Calu3 (cell line): ENCODE measurements at places on chromosomes 5 and 9. TPM values are rescaled to one million over a fixed set of nuclear protein-coding genes. Genes with fewer than 3 reads are reported as not detected.

The NR2F1 gene
- total RNA-seq: 25.1 and 29.1 TPM in 2 replicates

- H3K36me3 ChIP-seq: peaks cover 18% of the 10 kb centered on the region
- peak overlapping the region; percentile 18 for H3K4me3 ChIP-seq
- peaks cover 62% of the 10 kb centered on the region for H3K4me1 ChIP-seq
- H3K27me3 ChIP-seq: no peaks in the 10 kb centered on the region
- DNase-seq: peak; percentile 17
These were observed 212.6 kb upstream of the ACTBL2 start for GRCh38 chr5:57695179-57695578.

DNA sequence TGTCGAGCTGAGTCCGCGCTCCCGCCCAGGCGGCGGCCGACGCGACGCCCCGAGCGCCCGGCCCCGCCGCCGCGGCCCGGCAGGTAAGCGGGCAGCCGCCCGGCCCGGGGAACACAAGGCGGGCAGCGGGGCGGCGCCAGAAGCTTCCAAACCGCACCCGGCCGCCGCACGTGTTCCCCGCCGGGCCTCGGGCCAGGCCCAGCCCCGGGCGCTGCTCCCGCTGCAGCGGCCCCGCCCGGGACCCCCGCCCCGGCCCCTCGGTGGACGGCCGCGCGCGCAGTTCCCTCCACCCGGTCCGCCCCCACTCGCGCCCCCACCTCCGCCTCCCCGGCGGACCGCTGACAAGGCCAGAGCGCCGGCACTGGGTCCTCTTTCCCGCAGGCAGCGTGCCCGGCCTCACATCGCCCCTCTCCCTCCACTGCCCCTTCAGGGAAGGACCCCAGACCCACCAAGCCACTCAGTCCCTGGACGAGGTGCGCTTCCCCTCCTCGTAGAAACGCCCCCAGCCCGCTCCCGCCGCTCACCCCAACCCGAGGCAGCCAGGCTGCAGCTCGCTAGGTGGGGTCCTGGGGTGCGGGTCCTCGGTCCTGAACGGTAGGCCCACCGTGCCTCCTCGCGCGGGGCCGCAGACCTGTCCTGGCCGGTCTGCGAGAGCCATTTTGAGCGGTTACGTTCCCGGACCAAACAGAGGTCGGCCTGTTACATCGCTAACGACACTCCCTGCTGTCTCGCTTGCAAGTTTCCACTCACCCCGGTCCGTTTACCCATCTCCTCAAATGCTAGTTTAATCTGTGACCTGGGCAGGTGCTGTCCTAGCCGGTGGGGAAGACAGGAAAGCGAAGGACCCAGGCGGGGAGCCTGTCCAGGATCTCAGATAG lies 475 bp downstream of the WDR5 start:
- H3K4me1 ChIP-seq: peaks cover 22% of the 10 kb centered on the region
- peak; percentile 4 for DNase-seq
- no peaks in the 10 kb centered on the region for H3K27me3 ChIP-seq

DNA sequence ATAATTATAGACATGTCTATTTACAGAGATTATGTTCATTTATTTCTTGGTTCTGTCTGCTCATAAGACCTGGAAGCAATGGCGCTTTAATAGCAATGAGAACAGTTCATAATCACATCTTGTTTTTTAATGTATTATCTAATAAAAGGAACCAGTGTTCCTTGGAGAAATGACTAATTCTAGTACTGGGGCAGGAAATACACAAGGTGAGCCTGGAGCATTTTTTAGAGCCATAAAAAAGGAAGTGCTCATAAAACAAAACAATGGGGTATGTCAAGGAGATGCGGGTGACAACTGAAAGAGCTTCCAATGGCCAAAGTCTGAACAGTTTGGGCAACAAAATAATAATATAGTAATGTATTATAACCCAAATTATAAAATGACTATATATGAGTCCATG lies 531.9 kb upstream of the CHD1 start:
- no peaks in the 10 kb centered on the region for H3K27me3 ChIP-seq
- no peak overlapping the region for H3K4me3 ChIP-seq
- DNase-seq: no peak
- peaks cover 28% of the 10 kb centered on the region for H3K4me1 ChIP-seq
- no peaks in the 10 kb centered on the region for H3K36me3 ChIP-seq

DNA sequence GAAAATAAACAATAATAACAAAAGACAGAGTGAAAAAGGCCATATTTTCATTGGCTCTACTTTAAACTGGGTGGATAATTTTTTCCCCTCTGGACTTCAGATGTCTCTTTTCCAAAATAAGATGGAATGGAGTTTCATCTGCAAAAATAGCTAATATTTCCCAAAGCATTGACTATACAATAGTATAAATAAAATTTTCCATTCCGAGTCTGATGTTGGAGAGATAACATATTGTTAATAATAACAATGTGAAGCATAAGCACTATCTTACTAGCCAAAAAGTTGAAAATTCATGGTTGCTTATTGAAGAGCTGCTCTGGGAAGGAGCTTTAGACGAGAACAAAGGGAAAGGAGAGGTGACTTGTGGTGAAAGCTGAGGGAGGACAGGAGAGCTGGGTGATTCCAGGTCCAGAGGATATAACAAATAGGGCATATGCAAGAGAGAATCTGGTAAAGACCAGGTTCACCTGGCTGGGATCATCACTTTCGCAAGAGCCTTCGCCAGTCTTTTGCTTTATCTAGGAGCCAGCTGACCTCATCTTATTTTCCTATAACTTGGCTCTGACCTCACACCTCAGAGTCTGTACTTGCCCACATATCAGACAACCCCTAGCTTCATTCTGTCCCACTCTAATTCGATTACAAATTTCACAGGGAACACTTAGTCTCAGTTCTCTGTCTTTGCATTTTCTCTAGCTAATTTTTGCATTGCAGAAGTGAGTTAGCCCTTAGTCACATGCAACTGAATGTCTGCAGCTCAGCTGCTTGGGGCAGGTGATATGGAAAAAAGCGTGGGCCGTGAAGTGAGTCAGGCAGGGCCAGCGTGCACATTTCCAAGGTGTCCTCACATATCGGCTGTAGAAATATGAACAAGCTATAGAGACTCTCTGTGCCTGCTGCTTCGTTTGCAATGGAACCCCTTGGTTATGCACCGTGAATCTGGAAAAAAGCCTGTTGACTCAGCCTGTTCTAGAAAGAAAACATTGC lies 7.6 kb upstream of the ZNF474 start:
- H3K27me3 ChIP-seq: no peaks in the 10 kb centered on the region
- DNase-seq: no peak
- H3K27ac ChIP-seq: no peak overlapping the region
- no peak overlapping the region for H3K4me3 ChIP-seq
